CD4-positive, alpha-beta T cell (primary cell): ENCODE measurements at places on chromosomes 12 and 14.

DNA sequence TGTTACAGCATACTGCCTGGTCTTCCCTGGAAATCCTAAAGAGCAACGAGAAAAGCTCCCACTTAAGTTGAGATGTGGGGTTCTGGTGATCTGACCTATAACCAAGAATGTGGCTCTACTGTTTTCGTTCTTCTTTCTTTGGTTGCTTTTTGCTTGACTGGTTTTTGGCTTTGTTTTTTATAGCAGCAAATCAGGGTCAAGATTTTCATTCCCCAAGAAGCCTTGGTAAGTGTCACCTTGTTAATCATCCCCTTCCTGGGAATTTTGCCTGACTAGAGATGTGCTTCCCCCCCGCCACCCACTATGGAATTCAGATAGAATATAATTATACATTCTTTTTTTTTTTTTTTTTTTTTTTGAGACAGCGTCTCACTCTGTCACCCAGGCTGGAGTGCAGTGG, 116.7 kb upstream of the FOXN3 start:
- H3K4me1 ChIP-seq: no peaks in the 10 kb centered on the region
- no peaks in the 10 kb centered on the region for H3K27me3 ChIP-seq
- H3K4me3 ChIP-seq: no peak overlapping the region
- no peak overlapping the region for H3K27ac ChIP-seq
- DNase-seq: no peak

- DNase-seq: no peak
- H3K27me3 ChIP-seq: no peaks in the 10 kb centered on the region
- no peaks in the 10 kb centered on the region for H3K36me3 ChIP-seq
- H3K4me1 ChIP-seq: no peaks in the 10 kb centered on the region
Observed at GRCh38 chr14:54688229-54688628, 121.3 kb downstream of the SAMD4A start.

DNA sequence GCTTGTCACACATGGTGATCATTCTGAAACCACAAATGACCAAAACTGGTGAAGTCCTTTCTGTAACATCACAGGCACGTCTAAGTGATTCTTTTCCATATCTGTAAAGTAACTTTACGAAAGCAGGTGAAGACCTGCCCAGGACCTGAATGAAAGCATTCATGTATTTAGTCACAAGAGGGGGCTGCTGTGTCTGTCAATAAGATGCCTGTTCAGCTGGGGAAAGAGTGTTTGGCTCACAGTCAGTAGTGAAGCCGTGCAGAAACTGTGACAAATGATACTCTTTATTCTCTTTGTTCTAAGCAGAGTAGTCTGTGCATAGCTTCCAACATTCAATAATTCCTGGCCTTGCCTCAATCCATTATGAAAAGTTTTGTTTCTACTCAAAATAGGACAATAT, 373.5 kb upstream of the OR4E1 start:
- DNase-seq: peak; percentile 30
- no peaks in the 10 kb centered on the region for H3K36me3 ChIP-seq
- peaks cover 3% of the 10 kb centered on the region for H3K4me1 ChIP-seq
- H3K27ac ChIP-seq: no peak overlapping the region
- H3K4me3 ChIP-seq: no peak overlapping the region

DNA sequence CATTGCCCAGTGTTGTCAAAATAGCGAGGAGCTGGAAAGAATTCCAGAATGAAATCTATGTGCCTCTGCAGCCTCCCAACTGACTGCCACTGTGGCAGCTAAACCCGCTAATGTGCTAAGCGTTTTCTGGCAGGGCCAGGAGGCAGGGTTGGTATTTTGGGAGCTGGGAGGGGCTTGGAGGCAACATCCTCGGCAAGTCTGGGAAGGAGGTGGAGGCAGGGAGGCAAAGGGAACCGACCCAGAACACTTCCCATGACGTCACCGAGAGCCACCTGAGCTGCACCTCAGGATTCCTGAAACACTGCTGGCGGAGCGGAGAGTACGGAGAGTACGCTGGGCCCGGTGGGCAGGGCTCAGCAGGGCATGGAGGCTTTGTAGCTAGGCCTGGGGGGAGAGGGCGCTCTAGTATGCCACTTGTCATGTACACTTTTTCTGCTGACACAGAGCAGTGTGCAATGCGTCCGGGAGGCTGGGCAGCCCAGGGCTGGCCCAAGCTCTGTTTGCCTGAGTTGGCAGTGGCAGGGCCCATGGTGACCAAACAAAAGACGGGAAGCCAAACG, 81.5 kb downstream of the DPF3 start:
- no peak for DNase-seq
- peaks cover 15% of the 10 kb centered on the region for H3K4me1 ChIP-seq
- no peaks in the 10 kb centered on the region for H3K27me3 ChIP-seq
- no peaks in the 10 kb centered on the region for H3K36me3 ChIP-seq

DNA sequence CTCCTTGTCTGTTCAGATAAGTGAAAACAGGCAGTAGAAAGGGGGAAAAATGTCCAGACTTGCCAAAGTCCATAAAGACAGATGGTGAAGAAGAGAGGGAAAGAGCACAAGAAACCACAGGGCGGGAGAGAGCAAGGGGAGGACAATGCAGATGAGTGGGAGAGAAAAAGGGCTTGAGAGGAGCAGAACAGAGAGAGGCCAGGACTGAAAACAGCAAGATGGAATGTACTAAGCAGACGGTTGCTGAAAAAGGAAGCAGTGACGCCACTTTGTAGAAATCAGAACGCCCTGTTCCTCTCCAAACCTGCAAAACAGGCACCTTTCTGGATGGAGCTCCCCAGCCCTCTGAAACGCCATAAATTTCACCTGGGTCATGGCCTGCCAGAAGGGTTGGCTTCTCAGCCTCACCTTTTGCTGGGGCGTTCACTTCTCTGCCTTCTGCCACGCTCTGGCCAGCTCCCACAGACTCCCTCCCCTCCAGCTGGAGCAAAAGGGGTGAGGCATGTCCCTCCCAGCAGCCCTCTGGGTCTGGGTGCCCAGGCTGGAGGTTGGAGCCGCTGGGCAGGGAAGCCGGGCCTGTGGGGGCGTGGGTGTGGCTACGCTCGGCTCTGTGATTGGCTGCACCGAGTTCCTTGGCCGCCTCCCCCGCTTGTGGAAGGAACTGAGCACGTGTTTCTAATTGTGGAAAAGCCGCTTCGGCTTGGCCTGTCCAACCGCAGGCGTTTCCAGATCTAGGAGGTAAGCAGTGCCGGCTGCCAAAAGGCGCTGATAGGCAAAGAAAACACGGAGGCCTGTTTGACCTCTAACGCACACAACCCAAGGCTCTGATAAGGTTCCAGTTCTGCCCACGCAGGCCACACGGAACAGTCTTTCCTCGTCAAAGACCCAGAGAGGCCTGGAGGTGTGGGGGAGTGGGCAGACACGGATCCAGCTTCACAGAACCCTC, 29.3 kb downstream of the SLC7A8 start:
- no peak overlapping the region for H3K27ac ChIP-seq
- H3K4me1 ChIP-seq: peaks cover 24% of the 10 kb centered on the region
- no peak overlapping the region for H3K4me3 ChIP-seq
- peaks cover 3% of the 10 kb centered on the region for H3K27me3 ChIP-seq
- DNase-seq: no peak

DNA sequence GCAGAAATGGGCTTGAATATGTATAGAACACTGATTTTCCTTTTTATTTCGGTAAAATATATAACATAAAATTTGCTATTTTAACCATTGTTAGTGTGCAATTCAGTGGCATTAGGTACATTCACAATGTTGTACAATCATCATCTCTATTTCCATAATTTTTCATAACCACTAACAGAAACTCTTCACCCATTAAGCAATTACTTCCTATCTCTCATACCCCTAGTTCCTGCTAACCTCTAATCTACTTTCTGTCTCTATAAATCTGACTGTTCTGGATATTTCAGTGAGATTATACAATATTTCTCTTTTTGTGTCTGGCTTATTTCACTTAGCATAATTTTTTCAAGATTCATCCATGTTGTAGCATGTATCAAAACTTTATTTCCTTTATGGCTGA, 8.9 kb upstream of the RNF212B start:
- H3K36me3 ChIP-seq: no peaks in the 10 kb centered on the region
- H3K27ac ChIP-seq: no peak overlapping the region
- H3K27me3 ChIP-seq: no peaks in the 10 kb centered on the region
- DNase-seq: no peak
- H3K4me3 ChIP-seq: no peak overlapping the region

DNA sequence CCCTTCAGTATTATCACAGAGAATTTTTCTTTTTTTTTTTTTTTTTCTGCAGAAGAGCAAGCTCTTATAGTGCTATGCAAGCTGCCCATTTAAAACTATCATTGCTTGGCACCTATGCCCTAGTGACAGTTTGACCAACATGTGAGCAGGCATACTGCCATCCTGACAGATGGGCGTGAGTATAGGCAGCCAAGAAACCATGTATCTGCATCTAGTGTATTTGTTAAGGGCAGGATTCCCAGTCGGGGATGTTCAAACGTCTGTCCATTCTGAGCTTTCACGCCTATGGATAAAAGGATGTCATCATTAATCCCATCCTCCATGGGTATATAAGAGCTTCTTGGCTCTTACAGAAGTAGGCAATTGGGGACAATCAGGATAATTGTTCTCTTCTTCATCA, 8.8 kb downstream of the VRK1 start:
- no peak overlapping the region for H3K4me3 ChIP-seq
- H3K27ac ChIP-seq: no peak overlapping the region
- no peaks in the 10 kb centered on the region for H3K36me3 ChIP-seq
- no peaks in the 10 kb centered on the region for H3K4me1 ChIP-seq
- no peaks in the 10 kb centered on the region for H3K27me3 ChIP-seq

GRCh38 chr14:54901380-54902142, 1.1 kb downstream of the GCH1 start:
- H3K27me3 ChIP-seq: no peaks in the 10 kb centered on the region
- DNase-seq: peak; percentile 8
- no peaks in the 10 kb centered on the region for H3K36me3 ChIP-seq
- H3K4me1 ChIP-seq: peaks cover 35% of the 10 kb centered on the region
- H3K4me3 ChIP-seq: peak overlapping the region; percentile 97

GRCh38 chr14:58752771-58753201, 115.0 kb downstream of the DACT1 start:
- peaks cover 4% of the 10 kb centered on the region for H3K4me1 ChIP-seq
- H3K27ac ChIP-seq: no peak overlapping the region
- no peak overlapping the region for H3K4me3 ChIP-seq
- H3K27me3 ChIP-seq: no peaks in the 10 kb centered on the region

DNA sequence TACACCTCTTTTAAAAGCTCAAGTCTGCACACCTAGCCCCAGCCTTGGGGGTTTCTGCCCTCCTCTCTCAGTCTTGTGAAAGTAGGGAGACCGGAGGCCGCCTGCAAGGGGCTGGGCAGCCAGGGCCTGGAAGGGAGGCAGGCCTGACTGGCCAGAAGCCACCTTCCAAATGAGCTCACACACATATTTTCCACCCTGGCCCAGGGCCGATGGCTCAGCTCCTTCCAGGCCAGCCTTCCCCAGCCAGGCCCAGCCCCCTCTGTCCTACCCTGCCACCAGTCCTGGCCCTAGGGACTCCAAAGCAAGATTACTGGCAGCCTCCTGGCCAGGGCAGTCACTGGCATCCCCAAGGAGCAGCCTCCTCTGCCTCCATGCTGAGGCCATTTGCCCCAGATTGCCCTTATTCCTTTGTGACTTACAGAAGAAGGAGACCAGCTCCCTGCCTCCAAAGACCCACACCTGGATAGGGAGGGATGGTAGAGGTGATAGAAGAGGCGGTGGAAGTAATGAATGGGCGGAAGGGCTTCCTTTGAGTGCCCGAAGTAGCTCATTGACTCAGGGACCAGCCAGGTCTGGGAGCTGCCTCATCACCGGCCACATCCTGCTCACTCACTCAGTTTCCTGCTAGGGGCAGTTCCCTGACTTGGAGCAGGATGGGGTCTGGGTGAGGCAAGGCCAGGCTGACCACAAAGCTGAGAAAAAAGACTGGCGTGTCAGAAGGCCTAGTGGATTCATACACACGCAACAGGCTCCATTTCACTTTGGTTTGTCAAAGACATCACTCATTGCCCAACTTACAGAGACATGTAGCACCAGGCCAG, 14.8 kb downstream of the MMP14 start:
- H3K4me3 ChIP-seq: no peak overlapping the region
- H3K36me3 ChIP-seq: no peaks in the 10 kb centered on the region
- no peak for DNase-seq
- peaks cover 16% of the 10 kb centered on the region for H3K4me1 ChIP-seq
- no peak overlapping the region for H3K27ac ChIP-seq

DNA sequence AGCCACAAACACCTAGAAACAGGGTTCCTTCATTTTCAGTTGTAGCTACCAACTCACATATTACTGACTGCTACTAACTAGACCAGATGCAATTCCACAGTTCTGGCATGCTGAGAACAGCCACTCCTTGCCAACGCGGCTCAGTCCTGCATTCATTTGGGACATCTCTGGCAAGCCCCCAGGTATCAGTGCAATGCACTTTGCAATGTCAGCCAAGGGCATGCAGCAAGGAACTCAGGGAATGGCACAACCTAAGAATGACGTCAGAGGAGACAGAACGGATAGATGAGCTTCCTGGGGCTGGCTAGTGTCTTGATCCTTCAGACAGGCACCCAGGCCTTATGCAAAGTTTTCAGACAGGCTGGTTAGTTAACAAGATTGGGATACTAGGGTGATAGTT, 29.6 kb downstream of the MAP3K9 start:
- DNase-seq: no peak
- no peaks in the 10 kb centered on the region for H3K36me3 ChIP-seq
- H3K27ac ChIP-seq: no peak overlapping the region
- H3K27me3 ChIP-seq: no peaks in the 10 kb centered on the region

DNA sequence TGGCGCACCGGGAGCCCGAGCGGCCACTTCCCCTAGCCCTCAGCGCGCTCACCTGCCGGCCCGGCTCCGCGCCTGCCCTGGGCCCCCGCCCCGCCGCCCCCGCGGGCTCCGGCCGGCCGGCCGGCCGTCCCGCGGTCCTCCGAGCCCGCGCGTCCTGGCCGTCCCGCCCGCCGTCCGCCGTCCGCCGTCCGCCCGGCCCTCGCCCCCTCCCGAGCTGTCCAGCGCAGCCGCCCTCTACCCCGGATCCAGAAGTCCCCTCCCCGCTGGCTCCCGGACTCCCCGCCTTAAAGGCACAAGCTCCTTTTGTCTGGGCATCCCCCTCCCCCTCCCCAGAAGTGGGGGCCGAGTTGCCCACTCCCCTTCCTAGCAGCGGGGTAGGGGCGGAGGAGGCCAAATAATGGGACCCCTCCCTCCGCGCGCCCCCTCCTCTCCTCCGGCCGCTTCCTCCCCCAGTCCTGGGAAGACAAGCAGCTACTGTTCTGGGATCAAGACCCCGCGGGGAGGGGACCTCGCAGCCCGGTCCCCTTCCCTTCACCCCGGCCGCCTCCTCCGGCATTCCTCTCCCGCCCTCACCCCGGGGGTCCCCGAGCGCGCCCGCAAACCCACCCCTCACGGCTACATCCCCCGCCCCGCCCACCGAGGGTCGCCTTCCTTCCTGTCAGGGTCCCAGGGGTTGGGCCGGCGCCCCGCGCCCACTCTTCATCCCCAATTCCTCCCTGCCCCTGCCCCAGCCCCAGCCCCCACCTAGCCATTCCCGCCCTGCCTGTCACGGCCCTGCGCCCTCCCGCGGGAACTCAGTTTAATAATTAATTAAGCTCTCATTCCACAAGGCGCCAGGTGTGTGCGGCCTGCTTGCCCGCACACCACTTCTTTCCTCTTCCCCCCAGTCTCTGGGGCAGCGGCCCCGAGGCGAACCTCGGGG, at the start of gene ADCY6:
Gene ADCY6, minus strand, starts transcription at position 236 of the 922 bp plus-strand sequence. CDS start 5,655 bp downstream, outside the sequence.
- H3K4me3 ChIP-seq: peak within 1 kb of the TSS; percentile 43
- H3K36me3 ChIP-seq: no peaks in the 10 kb centered on the region
- H3K27me3 ChIP-seq: peaks cover 33% of the 10 kb centered on the region
- peaks cover 16% of the 10 kb centered on the region for H3K4me1 ChIP-seq
- no peak for DNase-seq

GRCh38 chr14:100767003-100767787, 40.5 kb downstream of the DLK1 start:
- peaks cover 2% of the 10 kb centered on the region for H3K27me3 ChIP-seq
- H3K27ac ChIP-seq: no peak overlapping the region
- H3K4me3 ChIP-seq: no peak overlapping the region
- no peaks in the 10 kb centered on the region for H3K36me3 ChIP-seq

GRCh38 chr14:27995691-27996090, 770.9 kb upstream of the FOXG1 start:
- H3K4me1 ChIP-seq: no peaks in the 10 kb centered on the region
- no peak for DNase-seq
- H3K27ac ChIP-seq: no peak overlapping the region
- H3K36me3 ChIP-seq: no peaks in the 10 kb centered on the region
